ENCODE measurements at places on chromosomes 5 and 9. TPM values are rescaled to one million over a fixed set of nuclear protein-coding genes. Genes with fewer than 3 reads are reported as not detected.
A peak's percentile ranks its signal among the peaks of the same experiment; 100 is the strongest.

Gene PTGR1
- total RNA-seq, result 30.1 TPM

Gene ATG10
- 10.9 TPM for total RNA-seq

Gene NR4A3
- total RNA-seq, result 23.1 TPM

Gene GLRA1
- 9.8 TPM for total RNA-seq

Gene NEUROG1
- total RNA-seq, result not detected

Gene UNC13B
- 32.3 TPM for total RNA-seq

Gene OR1L4
- total RNA-seq, result 0.54 TPM

GRCh38 chr9:106707291-106707690, 155.7 kb upstream of the ZNF462 start:
- no peak for ATAC-seq

- ATAC-seq, result no peak
These were observed 130.8 kb upstream of the MAN2A1 start for GRCh38 chr5:109558952-109559351.

GRCh38 chr5:33843579-33843978, 48.2 kb downstream of the ADAMTS12 start:
- no peak for ATAC-seq

- peak; percentile 36 for ATAC-seq
These were observed 134.9 kb upstream of the ADCY2 start for GRCh38 chr5:7261049-7261448.

- peak; percentile 7 for ATAC-seq
These were observed 176.3 kb downstream of the C9orf152 start for GRCh38 chr9:110031511-110032173.

DNA sequence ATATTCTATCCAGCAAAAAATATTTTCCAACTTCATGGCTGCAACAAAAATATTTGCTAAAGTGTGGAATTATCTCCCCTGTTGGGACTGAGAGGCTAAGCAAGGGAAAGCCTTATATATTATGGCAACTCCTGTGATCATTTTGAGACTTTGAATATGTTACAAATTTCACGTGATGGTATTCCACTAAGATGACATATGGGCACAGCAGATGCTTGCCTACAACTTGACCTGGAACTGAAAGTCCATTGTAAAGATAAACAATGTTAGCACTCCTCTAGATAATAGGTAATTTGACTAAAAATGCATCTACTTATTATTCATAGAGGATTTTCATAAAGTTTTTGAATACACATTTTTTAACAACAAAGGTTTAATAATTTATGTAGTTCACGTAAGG, 1141.5 kb upstream of the CDH6 start:
- ATAC-seq, result no peak

DNA sequence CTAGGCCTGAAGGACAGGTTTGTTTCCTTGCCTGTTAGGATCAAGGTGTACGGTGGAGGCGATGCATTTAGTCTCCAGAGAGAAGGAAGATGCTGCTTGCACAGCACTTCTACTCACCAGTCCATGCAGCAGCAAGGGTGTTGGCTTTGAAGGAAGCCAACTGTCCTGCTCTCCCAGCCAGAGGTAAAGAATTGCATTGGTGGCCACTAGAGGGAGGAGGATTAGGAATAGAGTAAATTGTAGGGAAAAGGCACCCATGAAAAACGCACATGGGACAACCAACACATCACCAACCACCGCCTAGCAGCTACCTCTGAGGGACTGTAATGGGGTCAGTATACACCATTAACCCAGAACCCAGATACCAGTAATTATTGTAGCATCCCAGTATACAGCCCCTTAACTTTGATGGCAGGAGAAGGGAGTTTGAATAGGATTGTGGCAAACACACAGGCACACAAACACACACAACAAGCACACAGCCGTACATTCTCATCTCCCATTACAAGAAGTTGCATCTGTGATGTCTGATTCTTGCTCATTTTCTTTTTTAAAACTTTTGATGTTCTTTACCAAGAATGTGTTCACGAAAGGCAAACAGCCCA, 267.7 kb downstream of the ADAMTS6 start:
- ATAC-seq, result peak; percentile 71

- ATAC-seq, result no peak
These were observed 1293.8 kb downstream of the PTPRD start for GRCh38 chr9:9319007-9319406.

- no peak for ATAC-seq
These were observed 27.4 kb downstream of the PPP2R2B start for GRCh38 chr5:146851133-146851532.

GRCh38 chr5:4639946-4640345, 500.2 kb upstream of the ADAMTS16 start:
- ATAC-seq, result no peak

All from motor neuron (in vitro differentiated cells).